Stimulated activated CD8-positive, alpha-beta memory T cell treated with anti-CD3 and anti-CD28 coated beads, Interleukin-7, amount 100 ng/mL, for 1 hour (primary cell): ENCODE measurements at places on chromosomes 3 and 15.

DNA sequence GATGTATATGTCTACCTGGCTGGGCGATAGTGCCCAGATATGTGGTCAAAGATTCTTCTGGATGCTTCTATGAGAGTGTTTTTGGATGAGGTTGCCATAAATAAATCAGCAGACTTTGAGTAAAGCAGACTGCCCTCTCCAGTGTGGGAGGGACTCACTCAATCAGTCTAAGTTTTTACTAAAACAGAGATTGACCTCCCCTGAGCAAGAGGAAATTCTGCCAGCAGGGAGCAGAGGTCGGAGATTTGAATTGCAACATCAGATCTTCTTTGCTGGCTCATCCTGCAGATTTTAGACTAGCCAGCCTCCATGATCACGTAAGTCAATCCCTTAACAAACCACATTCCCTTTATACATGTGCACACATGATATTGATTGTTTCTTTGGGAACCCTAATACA is 300.9 kb downstream of the MCTP2 start:
- no peak for DNase-seq

DNA sequence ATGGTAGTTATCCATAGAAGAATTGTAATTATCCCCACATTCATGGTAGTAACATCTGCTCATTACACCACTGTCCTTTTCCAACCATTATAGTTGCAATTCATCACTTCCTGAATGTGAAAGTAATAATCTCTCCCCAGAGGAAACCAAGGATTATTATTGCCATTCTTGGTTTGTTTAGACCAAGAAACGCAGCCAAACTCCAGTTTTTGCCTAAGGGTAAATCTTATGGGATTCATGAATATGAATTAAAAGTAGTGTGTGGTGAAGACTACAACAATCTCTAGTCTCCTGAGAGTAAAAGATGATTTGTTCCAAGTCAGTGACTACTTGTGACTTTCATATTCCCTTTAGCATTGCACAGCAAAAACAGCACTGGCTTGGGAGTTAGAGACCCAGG is 45.7 kb upstream of the ABI3BP start:
- DNase-seq: no peak

- no peak for DNase-seq
Observed at GRCh38 chr3:66237552-66237951, 16.8 kb downstream of the SLC25A26 start.

- no peak for DNase-seq
Observed at GRCh38 chr3:152760024-152760563, 74.8 kb upstream of the P2RY1 start.

DNA sequence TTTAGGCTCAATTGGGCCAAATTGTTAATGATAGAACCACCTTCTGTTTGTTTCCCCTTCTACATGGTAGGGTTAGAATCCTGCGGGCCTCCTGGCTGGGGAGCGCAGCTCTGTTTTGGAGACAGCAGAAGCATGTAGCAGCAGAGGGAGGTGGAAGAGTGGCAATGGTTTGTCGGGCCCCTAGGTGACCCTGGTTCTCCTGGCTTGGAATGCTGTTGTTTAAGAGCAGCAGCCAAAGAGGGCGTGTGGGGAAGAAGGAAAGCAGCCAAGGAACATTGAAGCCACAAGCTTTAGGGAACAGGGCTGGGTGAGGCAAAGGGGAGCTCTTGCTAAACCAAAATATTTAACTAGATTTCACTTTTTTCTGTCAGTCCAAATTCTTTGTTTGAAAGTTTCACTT is 213.7 kb upstream of the NR2E3 start:
- DNase-seq: no peak

DNA sequence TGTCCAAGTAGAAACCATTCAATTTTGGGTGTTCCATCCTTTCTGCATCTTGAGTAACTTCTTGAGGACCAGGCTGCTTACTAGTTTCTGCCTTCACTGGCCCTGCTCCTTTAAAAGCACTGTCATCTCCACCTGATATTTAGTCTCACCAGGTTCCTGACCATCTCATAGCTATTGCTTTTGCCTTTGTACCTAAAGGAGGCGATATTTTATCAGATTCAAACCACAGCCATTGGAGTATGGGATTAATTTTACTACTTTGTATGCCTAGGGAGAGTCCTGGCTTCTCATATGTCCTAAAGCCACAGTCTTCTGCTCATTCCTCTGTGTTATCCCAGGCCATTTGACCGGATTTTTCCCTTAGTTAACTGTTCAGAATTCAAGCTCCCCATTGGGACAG is 51.8 kb upstream of the RFX7 start:
- DNase-seq: no peak

- DNase-seq: no peak
Observed at GRCh38 chr3:128480278-128480677, 12.7 kb downstream of the GATA2 start.

DNA sequence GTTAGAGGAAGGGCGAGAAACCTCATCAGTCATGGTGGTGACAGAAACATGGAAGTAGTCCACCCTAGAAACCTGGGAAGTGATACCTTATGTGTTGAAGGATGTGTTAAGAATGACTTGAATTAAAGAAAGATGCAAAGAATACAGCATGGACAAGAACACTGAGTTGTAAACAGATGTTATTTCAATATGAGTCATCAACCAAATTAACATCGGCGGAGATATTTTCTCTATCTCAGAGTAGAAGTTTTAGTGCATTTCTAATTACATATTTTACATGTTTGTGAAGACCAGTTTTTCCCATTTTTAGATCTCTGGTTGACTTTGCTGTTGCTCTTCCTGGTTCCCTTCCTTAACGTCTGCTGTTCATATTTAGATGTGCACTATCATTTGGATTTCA is 268.8 kb upstream of the TBL1XR1 start:
- DNase-seq: no peak

DNA sequence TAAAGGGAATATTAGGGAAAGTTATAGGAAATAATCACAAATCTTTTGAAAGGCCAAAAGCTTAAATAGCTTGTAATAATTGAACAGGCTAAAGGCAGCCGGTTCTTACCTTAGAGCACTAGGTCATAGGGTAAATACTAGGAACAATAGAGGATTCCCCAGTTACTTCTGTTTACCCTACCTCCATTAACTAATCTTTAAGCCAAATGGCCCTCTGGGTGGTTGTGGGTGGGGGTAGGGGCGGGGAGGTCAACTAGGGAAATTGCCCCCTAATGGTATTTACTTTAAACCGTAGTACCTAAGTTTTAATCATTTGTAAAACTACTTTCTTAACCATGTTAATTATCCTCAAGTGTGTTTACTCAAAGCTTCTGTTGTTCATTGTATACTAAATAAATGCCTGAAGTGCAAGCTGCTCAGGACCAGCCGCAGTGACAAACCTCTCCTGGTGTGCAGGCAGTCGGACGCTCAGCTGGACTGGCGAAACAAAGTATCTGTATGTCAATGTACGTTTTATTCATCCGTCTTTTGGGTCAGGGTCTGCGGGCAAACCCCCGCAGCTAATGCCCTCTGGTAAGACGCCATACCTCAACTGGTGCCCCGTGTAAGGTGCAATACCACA is 18.9 kb downstream of the MAGEL2 start:
- DNase-seq: no peak

DNA sequence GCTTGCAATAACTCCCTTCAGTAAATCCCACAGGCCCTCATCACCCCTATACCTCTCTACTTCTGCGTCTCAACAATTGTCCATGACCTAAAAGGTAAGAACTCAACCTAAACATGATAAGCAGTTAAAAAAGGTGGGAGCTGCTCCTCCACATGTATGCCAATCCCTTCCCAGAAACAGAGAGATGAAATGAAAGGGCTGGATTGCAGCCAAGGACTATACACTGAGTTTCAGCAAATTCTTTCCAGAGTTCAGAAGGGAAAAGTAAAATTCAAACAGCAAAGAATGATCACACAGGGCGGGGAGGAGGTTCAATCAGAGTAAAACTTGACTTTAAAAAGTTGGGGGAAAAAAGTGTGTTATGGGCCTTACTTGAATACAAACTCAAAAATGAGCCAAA is 27.5 kb downstream of the PLOD2 start:
- DNase-seq: no peak

DNA sequence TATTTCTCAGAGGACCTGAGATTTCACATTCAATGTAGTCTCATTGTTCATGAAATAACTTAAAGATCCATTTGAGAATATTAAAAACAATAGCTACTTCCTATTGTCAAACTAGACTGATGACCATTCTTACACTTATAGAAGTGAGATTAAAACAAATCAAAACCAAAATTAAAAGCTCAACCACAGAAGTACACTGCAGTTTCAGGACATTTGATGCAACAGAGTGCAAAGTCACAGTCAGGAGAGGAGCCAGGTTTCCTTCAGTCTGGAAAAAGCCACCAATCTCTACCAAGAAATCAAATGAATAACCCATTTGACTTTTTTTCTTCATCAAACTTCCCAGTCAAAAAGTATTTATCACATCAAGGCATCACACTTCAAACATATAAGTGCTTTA is 5.5 kb downstream of the CCPG1 start:
- DNase-seq: no peak

GRCh38 chr3:34155666-34156065 is 357.2 kb downstream of the PDCD6IP start:
- DNase-seq: no peak

- no peak for DNase-seq
Observed at GRCh38 chr3:195028877-195029606, 241.9 kb downstream of the XXYLT1 start.

- DNase-seq: no peak
Observed at GRCh38 chr3:151761581-151761980, 27.9 kb downstream of the AADACL2 start.

DNA sequence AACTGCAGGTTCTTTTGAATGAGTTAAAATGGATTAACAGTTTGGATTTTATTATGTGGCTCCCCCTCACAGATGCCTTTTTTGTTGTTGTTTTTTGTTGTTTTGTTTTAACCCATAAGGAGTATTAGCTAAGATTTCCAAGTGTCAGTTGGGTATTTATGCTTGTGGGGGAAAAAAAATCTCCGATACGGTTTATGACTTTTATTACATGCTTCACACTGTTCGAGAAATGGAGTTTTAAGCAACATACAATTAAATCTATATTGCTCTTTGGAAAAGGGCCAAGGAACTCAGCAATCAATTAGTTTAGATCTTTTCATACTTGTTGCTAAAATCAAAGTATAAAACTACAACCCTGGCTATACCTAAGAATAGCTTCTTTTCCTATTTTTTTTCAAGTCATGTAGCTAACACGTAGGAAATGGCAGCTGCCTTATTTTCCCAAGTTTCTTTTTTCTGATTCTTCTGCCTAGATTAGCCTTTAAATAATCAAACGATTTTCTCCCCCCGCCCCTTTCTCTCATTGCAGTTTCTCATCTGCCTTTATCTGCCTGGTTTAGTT is 16.0 kb downstream of the NR2F2 start:
- DNase-seq: no peak

DNA sequence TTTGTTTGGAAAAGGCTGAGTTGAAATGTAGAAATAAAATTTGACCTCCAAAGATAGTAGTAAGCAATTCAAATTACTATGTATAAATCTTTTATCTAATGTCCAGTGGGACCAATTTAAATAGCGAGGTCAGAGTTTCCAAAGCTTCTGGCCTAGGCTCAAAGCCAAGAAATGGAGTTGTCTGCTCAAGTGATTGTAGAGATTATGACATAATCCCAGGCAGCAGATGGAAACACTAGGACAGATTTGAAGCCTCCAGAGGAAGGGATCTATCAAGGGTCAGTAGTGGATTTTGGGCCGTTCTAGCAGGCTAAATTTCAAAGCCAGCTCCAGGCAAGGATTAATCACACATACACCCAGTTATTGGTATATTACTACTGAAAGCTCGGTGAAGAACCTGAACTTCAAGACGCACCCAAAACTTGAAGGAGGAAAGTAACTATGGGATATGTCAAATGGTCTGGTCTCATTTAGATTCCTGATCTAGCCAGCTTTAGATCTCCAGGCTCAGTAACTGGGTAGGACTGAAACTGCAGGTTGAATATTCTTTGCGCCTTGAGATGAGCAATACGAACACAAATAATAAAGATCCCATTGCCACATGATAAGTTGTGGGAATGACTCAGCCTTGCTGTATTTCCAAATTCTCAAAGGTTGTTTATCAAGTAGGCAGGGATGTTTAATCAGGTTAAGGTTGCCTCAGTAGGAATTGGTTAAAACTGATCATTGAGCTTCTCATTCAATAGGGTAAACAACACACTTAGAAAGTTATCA is 30.9 kb upstream of the ARRDC4 start:
- DNase-seq: no peak

GRCh38 chr3:66220066-66220465 is 735 bp upstream of the SLC25A26 start:
- DNase-seq: no peak

- no peak for DNase-seq
Observed at GRCh38 chr3:106488331-106488730, 619.5 kb upstream of the CBLB start.

DNA sequence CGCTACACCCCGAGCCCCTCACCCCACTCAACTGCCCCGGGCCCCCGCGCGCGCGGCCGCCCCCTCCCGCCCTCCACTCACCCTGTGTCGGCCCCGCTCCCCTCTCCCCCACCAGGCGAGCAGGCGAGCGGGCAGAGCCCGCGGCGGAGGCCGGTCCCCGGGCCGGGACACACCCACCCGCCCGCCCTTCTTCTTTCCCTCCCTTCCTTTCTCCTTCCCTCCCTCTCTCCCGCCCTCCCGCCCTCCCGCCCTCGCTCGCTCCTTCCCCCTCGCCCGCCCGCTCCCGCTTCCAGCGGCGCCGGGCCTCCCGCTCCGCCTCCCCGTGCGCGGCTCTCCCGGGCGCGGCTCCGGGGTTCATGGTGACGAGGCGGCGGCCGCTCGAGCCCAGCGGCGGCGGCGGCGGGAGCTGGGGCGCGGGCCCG is at the start of gene CTDSPL:
TSS of gene CTDSPL (plus strand) at position 261 of the 422 bp plus-strand sequence. CDS start 320 bp downstream, outside the sequence.
- no peak for DNase-seq

DNA sequence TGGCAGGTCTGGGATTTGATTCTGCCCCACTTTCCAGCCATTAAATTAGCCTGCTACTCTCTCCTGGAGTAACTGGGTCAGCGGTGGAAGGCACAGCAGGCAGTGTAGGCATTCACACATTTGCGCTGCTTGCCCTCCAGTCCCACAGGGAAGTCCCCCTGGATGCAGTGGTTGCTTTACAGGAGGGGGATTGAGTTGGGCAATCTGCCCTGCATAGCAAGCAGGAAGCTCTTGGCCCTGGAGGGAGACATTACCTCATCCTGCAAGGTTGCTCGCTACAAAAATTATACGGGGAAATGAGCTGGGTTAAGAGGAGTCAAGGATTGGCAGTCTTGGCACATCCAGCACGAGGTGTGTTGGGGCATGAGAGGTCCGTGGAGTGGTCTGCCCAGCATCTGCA is 14.8 kb downstream of the MCM2 start:
- DNase-seq: no peak

DNA sequence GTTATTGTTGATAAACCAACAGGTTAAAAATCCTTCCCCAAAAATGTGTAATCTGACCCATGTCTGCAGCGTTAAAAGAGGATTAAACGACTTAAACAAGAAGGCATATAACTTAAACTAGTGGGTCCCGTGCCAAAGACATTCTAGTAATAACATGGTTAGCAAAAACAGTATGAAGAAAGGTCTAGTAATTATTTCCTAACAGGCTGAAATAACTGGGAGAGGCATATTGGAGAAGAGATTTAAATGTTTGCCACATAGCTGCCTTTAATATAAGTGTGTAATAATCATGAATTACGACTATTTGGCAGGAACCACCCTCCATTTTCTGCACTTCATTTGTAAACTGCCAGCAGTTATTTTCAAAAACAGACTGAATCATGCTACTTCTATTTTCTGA is 67.7 kb upstream of the CSPG5 start:
- DNase-seq: no peak
